ENCODE measurements at places on chromosomes 16 and 17.

DNA sequence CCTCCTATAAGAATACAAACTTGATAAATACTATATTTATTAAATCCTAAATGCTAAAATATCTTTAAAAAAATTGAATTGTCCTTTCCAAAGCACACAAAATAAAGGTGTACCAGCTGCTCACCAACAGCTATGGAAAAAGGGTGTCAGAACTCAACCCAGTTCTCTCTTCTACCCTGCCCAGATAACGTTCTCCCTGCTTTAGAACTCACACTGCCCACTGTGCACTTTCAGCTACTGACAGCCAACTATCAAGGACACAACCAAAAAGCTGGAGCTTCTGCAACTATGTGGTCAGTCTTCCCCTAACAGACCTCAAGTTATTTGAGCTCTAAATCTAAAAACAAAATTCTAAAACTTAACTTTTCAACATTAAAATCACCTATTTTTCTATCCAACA is 13.7 kb downstream of the AP1G1 start:
- no peak for DNase-seq

DNA sequence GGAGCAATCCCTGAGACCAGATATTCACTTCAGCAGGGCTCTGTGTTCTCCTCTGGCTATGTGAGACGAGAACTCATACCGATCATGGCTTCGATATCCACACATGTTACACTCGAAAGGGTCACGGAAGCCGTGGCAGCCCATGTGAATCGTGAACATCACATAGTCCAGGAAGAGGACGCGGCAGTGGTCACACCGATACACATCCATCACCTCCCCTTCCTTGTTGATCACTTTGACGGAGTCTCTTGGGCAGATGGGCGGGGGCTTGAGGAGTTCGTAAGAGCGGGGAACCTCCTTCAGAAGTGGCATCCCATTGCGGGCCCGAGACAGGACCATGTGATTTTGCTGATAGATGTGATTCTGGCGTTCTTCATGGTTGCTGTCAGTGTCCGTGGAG is 28.0 kb downstream of the GRB7 start:
- DNase-seq: no peak

DNA sequence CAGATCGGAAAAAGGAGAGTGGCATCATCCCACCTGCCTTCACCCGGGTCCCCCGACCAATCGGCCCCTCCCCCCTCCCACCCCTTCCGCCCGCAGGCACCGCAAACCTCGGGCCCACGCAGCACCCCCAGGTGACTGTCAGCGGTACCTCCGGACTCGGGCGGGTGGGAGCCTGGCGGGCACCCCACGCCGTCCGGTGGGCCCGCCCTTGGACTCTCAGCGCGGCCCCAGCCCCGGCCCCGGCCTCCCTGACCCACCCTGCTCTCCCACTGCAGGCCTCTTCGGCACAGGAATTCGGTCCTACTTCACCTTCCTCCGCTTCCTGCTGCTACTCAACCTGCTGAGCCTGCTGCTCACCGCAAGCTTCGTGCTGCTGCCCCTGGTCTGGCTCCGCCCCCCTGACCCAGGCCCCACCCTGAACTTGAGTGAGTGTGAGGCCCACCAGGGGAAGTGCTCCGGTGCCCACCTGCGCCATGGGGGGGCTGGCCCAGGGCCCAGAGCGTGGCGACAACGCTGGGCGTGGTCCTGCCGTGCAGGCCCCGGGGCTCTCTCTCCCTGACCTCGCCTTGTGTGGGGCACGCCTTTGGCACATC is 1.6 kb downstream of the TMC8 start:
- no peak for DNase-seq

GRCh38 chr17:45038728-45039634 is 12.5 kb downstream of the DCAKD start:
- no peak for DNase-seq

DNA sequence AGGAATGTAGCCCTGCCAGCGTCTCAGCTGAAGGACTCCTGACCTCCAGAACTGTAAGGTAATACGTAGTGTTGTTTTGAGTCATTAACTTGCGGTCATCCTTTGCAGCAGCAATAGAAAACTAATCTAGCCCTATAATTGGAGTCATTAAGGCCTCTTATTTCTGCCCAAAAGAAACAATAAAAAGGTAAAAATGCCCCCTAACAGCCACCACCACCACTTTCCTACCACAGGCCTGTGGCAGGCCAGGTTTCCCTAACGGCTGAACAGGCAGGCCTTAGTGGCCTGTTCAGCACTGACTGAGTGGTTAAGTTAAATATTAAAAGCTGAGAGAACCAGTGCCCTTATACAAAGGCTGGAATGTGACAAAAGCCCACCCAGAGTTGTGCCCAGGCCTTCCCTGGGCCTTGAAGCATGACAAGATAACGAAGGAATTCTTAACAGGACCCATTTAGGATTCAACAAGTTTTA is 286.5 kb upstream of the ERCC4 start:
- no peak for DNase-seq

DNA sequence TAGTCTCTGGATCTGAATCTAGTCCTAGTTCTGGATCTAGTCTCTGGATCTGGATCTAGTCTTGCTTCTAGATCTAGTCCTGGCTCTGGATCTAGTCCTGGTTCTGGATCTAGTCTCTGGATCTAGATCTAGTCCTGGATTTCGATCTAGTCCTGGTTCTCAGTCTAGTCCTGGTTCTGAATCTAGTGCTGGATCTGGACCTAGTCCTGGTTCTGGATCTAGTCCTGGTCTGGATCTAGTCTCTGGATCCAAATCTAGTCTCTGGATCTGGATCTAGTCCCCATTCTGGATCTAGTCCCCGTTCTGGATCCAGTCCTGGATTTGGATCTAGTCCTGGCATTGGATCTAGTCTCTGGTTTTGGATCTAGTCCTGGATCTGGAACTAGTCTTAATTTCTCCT is 29.9 kb upstream of the VAT1L start:
- no peak for DNase-seq

DNA sequence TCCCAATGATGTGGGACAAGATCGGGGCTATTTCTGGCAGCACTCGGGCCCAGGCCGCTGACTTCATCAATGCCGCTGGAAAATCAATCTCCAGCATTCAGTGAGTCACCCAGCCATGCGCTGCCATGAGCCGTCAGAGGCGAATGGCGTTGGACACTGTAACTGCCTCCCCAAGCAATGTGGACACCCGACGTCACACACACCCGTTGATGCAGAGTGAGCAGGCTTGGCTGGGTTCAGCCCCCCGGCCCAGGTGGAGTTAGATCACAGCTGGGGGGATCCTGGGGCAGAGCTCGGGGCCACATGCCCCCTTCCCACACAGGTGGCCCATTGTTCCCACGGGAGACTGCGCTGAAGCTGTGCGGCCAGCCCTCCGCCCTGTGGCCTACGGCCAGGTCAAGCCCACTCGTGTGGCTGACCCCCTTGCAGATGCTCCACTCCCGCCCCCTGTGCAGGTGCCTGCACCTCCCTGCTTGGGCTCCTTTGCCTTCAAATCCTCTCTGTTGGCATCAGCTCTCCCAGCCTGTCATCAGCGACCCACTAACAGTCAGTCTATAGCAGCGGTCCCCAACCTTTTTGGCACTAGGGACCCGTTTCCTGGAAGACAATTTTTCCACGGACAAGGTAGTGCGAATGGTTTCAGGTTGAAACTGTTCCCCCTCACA is 89.9 kb downstream of the TBC1D16 start:
- no peak for DNase-seq

DNA sequence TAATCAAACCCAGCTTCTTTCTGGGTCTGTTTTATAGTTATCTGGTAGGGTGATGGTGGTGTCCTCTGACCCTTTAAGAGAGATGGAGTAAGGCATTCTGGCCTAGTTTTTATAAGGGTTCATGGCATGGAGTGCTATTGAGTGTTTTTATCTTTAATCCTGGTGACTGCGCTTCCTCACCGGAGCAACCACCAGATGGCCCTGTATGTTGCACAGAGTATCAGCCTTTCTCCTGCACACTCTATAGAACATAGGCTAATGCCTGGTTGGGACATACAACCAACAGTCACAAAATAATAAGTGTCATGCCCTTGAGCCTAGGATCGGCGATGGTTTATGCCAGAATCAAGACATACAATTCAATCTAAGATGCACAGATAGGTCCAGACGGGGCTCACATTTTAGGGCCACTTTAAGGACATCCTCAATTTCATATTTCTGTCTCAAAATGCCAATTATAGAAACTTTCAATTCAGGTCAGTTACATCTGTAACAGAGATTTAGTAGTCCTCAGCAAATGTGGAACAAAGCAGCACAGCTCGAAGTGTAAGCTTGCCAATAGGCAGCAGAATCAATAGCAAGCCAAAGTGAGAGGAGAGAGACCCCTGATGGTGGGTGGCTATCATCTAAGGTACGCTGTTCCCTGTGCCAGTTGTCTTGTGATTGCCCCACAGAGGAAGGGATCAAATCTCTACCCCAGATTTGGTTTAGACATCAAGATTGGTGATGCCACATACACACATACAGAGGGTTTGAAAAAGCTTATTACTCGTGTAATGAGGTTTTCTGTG is 37.2 kb upstream of the HOXB9 start:
- no peak for DNase-seq

GRCh38 chr17:43524945-43525575 is 21.1 kb downstream of the ETV4 start:
- DNase-seq: no peak

DNA sequence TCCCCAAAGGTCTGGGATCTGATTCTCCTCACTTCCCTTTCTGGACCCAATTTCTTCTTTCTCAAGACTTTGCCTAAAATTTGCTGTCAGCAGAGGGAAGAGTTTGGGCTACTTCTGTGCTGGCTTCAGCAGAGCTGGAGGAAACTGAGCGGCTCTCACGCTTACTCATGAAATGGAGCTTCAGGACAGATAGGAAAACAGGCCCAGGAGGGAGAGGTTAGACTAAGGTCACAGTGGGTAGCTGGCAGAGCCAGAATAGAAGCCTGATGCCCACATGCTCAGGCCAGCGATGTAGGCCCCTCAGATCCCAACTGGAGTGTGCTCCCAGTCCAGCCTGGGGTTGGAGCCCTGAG is 593 bp downstream of the SLC38A7 start:
- DNase-seq: no peak

- DNase-seq: no peak
Observed at GRCh38 chr17:41792845-41793783, 6.6 kb upstream of the JUP start.

- no peak for DNase-seq
Observed at GRCh38 chr16:57325458-57325857, 33.1 kb upstream of the CCL22 start.

DNA sequence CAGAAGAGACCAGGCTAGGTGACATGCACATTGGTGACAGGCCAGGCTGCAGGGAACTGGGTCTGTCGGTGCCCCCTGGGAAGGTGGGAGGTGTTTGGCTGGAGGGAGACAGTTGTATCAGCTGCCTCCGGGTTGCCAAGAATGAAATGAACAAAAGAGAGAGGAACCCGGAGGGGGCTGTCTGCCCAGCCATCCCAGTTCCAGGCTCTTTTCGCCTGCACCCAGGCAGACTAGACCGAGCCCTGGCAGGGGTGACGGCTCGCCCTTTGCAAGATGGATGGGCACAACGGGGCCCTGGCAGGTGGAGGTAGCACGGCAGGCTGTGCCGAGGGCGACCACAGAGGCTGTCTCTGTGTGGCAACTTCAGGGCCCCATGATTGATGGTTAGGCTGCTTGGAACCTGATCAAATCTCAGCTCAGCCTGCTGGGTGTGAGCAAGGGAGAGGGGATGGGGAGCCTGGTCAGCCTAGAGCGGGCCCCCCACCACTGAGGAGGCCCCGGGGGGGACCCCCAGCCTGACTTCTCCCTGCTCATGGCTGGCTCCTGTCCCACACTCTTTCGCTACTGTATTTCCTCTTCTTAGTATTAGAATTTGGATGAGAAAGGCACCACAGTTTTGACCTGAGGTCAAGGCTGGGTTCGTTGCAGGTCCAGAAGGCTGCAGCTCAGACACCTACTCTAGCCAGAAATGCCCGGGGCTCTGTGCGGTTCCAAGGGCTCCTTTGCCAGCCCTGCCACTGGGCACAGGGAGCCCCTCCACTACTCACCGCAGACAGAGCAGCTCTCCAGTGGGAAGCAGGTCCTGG is 118.9 kb upstream of the CHMP6 start:
- no peak for DNase-seq

DNA sequence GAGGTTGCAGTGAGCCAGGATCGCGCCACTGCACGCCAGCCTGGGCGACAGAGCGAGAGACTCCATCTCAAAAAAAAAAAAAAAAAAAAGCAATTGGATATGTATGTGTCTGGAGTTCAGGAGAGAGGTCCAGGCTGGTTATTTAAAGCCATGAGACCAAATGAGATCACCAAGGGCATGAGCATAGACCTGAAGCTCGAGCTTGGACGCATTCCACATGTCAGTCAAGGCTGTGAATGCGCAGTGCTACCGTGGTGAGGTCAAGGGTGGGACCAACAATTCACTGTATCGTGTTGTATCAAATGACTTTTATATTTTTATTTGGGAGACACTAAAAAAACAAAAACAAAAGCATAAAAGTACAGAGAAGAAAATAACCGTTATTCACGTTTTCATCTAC is 29.1 kb upstream of the SPNS2 start:
- no peak for DNase-seq

GRCh38 chr16:11682655-11683096 is 14.4 kb downstream of the SNN start:
- peak; percentile 84 for DNase-seq

GRCh38 chr17:80724775-80725266 is 180.2 kb downstream of the RPTOR start:
- DNase-seq: peak; percentile 19

DNA sequence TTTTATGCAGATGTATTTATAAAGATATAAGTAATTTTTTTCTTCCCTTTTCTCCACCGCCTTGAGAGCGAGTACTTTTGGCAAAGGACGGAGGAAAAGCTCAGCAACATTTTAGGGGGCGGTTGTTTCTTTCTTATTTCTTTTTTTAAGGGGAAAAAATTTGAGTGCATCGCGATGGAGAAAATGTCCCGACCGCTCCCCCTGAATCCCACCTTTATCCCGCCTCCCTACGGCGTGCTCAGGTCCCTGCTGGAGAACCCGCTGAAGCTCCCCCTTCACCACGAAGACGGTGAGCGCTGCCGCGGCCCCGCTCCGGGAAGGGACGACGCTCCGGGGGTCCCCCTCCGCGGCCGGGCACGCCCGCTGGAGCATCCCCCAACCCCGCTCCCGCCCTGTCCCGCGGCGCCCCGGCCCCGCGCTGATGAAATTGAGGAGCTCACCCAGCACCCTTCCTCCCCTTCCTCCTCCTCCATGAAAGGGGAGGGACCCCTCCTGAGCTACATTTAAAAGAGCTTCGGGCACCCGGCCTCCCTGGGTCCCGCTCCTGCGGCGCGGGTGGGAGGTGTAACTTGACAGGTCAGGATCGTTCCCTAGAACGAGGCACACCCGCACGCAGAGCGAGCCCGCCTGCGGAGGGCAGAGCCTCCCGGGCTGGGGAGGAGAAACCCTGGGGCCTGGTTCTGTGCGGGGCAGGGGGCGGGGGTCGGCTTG is 706 bp downstream of the HLF start:
- no peak for DNase-seq

DNA sequence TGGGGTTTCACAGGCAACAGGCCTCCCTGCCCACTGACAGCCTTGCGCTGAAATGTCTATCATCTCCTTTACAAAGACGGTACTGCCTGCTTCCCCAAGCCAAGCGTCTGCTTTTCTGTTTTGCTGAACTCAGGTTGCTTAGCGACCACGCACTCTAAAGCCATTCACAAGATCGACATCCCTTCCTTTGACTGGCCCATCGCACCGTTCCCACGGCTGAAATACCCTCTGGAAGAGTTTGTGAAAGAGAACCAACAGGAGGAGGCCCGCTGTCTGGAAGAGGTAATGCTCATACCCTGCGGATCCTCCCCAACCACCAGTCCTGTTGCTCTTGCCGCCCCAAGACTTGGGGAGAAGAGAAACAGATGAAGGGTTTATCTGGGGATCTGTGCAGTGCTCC is 28.7 kb downstream of the TMEM186 start:
- no peak for DNase-seq

- no peak for DNase-seq
Observed at GRCh38 chr17:17351901-17352781, 49.0 kb downstream of the NT5M start.

- DNase-seq: no peak
Observed at GRCh38 chr16:87924811-87925670, 11.3 kb downstream of the CA5A start.
